Dorsolateral prefrontal cortex (tissue), 122 donors: ENCODE measurements at places on chromosomes 12 and 14.

DNA sequence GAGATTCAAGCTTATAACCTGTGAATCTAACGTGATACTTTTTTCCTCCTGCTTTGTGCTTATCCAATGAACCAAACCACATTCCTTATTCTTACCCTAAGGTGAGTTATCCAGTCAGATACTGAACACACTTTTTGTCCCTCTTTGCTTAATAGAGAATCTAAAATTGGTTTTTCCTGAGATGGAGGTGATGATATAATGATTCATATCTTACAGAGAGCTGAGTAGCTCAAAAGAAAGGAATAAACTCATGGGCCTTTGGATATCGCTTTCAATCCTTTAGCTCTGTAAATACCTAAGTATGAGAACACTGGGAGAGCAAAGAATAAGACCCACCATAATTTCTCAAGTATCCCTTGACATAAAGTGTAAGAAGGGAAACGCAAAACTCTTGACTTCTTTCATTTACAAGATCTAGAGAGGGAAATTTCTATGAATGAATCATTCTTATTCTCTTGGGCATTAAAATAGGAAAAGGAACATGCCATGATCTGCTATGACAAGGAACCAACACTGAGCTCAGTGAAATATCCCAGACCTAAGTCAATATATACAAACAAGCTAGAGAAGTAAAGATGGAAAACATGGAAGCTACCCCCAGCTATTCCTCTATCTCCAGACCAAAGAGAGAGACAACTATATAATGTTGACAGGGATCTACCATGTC is 81.8 kb upstream of the STAC3 start:
- DNase-seq: no peak

GRCh38 chr14:32230181-32230580 is 27.1 kb upstream of the RNU6-8 start:
- DNase-seq: no peak

DNA sequence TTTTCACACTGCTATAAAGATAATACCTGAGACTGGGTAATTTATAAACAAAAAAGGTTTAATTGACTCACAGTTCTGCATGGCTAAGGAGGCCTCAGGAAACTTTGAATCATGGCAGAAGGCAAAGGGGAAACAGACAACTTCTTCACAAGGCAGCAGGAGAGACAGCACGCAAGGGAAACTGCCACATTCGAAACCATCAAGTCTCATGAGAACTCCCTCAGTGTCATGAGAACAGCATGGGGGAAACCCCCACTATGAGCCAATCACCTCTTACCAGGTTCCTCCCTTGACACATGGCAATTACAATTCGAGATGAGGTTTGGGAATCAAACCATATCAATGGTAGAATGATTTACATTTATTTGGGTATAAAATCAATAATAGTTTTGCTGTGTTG is 558.5 kb downstream of the TMTC2 start:
- DNase-seq: no peak

GRCh38 chr12:27336282-27336653 is 3.6 kb downstream of the BMAL2 start:
- DNase-seq: no peak

- DNase-seq: no peak
These were observed 4.4 kb downstream of the ORMDL2 start for GRCh38 chr12:55822228-55822627.
